Ovary (tissue), 10 donors: ENCODE measurements at places on chromosomes 7 and 10.

DNA sequence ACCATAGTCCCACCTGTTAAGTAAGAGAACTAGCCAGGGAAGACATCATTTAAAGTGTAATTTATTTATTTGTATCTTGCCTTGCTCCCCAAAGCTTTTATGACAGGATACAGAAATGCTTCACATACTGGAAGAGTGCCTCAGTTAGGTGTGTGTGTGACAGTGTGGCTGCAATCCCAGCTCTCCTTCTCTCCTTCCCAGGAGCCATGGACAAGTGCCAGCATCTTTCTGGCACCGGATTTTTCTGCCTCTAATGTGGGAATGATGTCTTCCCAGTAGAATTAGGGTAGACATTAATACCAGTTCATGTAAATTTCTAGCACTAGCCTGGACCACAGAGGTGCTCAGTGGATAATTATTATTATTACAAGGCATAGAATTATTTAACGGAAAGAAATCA, 30.3 kb upstream of the ATXN7L1 start:
- DNase-seq, result peak; percentile 53

GRCh38 chr7:128302139-128302538, 41.6 kb downstream of the RBM28 start:
- DNase-seq, result no peak

DNA sequence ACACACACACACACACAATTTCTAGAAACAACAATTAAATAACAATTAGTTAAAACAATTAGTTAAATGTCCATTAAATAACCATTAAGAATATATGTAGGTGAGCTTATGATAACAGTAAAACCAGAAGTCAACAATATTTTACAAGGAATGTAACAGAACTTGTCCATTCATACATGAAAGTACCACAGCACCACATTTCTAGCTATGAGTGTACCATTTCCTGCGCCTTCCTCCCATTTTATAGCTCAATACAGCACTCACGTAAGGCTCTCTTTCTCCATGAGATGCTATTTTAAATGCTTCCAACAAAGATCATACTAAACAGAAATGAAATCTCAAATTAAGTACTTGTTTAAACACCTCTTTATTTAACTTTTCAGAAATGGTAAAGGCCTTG, 367.3 kb upstream of the ZWINT start:
- DNase-seq, result no peak

DNA sequence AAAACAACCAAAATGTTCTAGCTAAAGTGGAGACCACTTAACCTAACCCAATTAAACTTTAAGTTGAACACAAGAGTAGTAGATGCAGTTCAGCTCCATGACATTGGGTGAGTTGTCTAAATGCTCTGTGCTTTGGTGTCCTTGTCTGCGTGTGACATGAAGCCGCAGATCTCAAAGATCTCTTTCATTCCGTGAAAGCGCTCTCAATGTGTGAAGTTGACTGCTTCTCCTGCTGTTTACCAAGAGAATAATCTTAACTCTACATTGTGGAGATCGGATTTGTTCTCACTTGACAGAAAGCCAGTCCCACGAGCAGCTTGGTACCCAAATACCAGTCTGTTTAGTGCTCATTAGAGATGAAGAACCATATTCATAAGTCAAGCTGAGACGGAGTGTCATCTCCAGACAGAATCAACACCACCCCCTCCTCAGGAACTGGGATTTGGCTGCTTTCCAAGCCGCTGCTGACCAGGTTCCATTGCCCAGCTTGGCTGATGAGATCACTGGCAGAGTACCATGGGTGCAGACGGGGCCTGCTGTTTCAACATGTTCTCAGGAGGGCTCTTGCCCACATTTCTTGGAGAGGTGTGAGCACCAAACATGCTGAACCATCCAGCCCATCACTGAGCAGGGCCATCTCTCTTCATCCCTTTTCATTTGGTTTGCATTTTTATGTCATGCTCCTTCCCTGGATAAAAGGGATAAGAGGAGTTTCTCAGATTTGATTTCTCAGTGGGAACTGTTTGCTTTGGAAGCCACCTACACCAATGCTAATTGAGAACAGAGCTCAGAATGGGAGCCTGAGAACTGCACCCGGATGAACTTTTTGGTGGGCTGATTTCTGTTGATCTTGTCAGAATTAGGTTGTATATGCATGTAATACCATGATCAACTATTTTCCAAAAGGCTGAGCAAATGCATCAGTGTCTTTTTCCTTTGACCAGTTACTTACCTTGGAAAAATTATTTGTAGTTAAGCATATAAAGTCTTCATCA, 95.8 kb upstream of the AGBL3 start:
- peak; percentile 35 for DNase-seq

DNA sequence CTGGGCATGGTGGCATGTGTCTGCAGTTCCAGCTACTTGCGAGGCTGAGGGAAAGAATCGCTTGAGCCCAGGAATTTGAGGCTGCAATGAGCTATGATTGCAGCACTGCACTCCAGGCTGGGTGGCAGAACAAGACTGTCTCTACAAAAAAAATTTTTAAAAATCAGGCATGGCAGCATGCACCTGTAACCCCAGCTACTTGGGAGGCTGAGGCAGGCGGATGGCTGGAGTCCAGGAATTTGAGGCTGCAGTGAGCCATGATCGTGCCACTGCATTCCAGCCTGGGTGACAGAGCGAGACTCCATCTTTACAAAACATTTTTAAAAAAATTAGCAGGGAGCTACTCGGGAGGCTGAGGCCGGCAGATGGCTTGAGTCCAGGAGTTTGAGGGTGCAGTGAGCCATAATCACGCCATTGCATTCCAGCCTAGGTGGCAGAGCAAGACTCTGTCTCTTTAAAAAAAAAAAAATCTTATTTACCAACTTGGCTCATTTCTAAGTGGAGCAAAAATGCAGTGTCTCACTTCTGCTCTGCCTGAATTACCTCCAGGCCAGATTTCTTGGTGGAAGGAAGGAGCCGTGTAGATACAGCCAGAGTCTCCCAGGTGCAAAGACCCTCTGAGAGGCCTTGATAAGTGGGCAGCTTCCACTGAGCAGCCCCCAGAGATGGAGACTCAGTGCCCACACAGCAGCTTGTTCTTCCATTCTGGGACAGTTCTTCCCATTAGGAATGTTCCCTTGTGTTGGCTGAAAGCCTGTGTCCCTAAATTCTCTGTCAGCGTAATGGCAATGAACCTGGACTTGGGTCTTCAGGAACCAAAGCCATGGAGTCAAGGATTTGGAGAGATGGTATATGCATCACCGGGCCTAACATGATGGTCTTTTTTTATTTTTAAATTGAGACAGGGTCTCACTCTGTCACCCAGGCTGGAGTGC, 30.0 kb downstream of the GTF2IRD1 start:
- no peak for DNase-seq

- no peak for DNase-seq
Observed at GRCh38 chr10:60290558-60290957, 99.1 kb downstream of the ANK3 start.

- DNase-seq, result no peak
Observed at GRCh38 chr10:100934084-100934659, 21.4 kb downstream of the SLF2 start.

GRCh38 chr7:11026452-11027359, 53.0 kb downstream of the PHF14 start:
- DNase-seq, result no peak

DNA sequence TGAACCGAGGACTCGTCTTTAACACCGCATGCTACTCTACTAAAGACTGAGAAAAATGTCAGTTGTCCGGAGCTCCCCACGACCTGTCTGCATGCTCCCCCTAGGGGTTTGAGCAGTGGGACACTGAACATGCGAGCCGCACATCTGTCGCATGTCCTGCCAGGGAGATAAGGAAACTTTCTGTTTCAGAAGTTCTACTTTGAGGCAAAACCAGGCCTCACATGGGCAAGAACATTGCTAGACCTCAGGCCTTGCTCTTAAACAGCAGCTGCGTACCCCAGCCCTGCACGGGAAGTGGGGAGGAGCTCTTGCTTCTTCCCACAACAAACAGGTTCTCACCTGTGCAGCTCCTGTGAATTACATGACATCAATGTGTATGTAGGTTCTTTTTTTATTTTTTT, 30.3 kb upstream of the HERPUD2 start:
- DNase-seq, result no peak

- no peak for DNase-seq
Observed at GRCh38 chr7:73856941-73857340, 4.0 kb upstream of the TMEM270 start.

GRCh38 chr10:113965077-113965476, 78.6 kb upstream of the ADRB1 start:
- DNase-seq, result no peak

- DNase-seq, result no peak
Observed at GRCh38 chr10:119468542-119469324, 73.8 kb downstream of the RGS10 start.
